ENCODE measurements at places on chromosomes 11 and 22.

- no peak for DNase-seq
Measured at GRCh38 chr11:101523634-101524260, 60.1 kb downstream of the TRPC6 start.

GRCh38 chr22:37775785-37776638 lies 31.7 kb upstream of the GCAT start:
- no peak for DNase-seq

DNA sequence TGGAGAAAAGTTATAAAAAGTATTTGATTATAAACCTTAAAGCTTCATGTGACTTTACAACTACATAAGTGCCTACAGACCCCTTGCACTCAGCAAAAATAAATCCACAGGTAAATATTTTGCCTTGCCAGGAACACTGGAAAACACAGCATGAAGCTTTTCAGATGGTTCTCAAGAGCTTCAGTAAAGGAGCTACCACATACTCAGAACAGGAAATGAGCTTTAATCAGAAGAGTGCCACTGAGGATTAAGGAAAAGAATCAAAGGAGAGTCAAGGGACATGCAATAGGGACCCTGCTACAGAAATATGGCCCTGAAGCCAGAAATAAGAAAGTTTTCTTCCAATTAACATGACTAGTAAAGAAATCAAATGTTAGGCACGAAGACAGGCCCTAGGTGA lies 1.2 kb downstream of the CASP1 start:
- no peak for DNase-seq

GRCh38 chr11:47345890-47346563 lies 6.5 kb downstream of the MYBPC3 start:
- no peak for DNase-seq

DNA sequence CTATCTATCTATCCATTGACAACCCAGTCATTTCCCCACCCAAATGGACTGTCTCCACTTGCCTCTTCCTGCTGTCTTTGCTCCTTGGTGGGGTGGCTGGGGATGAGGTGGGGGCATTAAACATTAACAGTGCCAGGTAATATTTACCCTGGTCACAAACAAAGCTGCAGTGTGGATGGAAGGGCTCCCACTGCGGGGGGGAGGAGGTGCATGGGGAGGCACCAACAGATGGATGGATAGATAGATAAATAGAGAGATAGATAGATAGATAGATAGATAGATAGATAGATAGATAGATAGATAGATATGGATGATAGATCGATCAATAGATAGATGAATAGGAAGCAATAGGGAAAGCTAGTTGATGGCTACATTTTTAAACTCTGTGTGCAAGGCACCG lies 2.3 kb upstream of the FXYD2 start:
- DNase-seq, result no peak

DNA sequence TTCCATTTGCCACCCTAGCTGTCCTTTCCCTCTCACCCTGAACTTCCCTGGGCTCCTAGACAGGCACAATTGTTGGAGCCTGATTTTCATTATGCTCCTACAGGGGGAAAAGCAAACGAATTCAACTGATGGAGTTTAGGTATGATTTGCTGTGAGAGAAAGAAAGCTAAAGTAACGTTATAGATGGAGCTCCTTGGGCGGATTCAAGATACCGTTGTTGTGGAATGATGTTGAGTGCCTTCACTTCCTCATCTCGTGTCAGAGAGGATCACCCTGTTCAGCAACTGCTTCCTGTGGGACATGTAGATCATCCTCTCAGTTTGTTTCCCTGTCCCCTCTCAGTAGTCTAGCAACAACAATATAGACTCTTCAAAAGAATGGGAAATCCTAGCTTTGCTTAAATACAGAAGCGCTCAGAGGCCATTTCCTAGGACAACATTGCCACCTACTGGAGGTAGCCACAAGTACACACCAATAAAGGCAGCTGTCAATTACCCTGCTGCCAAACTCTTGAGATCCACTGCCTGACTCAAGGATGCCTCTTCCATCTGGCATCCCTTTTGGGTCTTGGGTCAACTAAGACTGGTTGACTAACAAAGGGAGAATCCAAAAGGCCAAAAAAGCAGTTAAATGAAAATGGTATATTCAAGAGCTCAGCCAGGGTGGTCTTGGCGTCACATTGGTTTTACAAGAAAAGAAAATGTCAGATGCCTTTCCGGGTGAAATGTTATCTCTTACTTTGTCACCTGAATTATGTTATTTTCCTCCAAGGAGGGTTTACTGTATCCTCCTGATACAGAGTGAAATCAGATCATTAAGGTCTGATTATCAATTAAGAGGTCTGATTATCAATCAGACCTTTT lies 13.5 kb upstream of the DTX4 start:
- DNase-seq, result no peak

Data from stimulated activated CD4-positive, alpha-beta T cell treated with anti-CD3 and anti-CD28 coated beads, Interleukin-1b, Interleukin-23, amount 100 ng/mL, for 1 hour (primary cell).